Psoas muscle (tissue), 8 donors: ENCODE measurements at places on chromosomes 3 and 15.

- DNase-seq = peak; percentile 22
Measured at GRCh38 chr15:34582461-34583371, 735 bp downstream of the GOLGA8B start.

GRCh38 chr3:97822359-97822775 lies 556 bp downstream of the CRYBG3 start:
- peak; percentile 74 for DNase-seq

- no peak for DNase-seq
Measured at GRCh38 chr3:163914567-163914966, 1163.7 kb downstream of the SI start.

- DNase-seq = no peak
Measured at GRCh38 chr15:82017656-82018055, 28.2 kb downstream of the MEX3B start.

GRCh38 chr3:36643192-36643591 lies 121.2 kb downstream of the DCLK3 start:
- no peak for DNase-seq

GRCh38 chr15:88711806-88712205 lies 73.0 kb downstream of the ISG20 start:
- no peak for DNase-seq

- DNase-seq = no peak
Measured at GRCh38 chr15:88939486-88939806, 26.3 kb upstream of the MFGE8 start.

DNA sequence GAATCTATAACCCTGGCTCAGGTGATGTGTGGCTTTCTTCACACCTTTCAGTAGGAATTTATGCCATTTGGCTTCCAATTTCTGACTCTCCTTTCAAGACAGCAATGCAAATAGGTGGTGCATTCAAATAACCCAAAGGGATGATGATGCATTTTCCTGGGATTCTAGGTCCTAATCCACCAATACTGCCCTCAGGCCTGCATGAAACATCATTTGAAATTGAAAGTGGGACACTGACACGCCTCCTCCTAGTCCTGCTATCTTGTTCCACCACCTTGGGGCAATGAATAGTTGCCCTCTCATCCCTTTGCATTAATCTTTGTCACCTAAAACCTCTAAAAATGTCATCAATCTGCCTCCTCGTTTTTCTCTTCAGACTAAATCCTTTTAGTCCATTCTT lies 198.4 kb upstream of the ST8SIA2 start:
- no peak for DNase-seq

DNA sequence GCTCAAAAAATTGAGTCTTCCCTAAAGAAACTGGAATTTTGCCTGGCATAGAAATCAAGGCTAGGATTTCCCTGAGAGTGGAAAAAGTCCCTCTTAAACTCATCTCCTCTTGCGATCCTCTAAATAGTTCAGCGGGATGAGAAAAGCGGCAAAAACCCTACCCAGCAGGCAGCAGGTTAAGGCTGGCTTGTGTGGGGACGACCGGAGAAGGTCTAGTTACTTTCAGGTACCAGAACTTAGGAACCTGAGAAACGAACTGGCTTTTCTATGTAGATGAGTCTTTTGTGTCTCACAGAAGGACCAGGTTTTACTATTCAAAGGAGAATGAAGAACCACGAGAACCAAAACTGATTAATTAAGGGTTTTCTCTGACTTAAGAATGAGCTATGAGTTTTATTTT lies 523.7 kb upstream of the TGFBR2 start:
- DNase-seq = no peak

DNA sequence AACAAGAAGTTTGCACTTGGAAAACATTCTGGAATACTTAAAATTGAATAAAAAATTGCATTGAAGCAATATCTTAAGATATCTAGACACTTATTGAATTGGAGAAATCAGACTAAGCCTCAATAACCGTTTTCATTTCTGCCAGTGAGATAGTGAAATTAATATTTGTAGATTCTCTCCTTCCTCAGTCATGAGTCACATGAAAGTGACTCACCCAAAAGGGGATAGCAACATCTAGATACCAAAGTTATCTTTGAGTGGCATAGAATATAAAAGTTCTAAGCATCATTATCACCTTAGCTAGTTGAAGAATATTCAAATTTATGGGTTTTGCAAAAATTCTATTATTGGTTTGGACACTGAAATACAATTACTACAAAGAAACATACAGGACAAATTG lies 614.8 kb upstream of the ZNF717 start:
- DNase-seq = no peak

DNA sequence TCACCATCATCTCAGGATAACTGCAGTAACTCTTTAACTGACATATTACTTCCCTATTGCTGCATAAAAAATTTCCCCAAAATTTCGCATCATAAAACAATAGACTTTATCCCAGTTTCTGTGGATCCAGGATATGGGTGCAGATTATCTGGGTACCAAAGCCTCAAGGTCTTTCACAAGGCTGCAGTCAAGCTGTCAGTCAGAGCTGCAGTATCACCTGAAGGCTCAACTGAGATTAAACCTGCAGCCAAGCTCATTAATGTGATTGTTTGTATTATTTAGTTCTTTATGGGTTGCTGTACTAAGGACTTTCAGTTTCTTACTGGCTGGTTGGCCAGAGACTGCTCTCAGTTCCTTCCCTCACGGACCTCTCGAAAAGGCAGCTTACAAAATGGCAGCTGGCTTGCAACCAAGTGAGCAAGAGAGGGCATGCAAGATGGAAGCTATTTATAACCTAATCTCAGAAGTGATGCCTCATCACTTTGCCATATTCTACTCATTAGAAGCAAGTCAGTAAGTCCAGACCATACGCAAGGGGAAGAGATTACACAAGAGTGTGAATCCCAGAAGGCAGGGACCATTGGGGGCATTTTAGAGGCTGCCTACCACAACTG lies 54.9 kb downstream of the DCUN1D1 start:
- peak; percentile 82 for DNase-seq

DNA sequence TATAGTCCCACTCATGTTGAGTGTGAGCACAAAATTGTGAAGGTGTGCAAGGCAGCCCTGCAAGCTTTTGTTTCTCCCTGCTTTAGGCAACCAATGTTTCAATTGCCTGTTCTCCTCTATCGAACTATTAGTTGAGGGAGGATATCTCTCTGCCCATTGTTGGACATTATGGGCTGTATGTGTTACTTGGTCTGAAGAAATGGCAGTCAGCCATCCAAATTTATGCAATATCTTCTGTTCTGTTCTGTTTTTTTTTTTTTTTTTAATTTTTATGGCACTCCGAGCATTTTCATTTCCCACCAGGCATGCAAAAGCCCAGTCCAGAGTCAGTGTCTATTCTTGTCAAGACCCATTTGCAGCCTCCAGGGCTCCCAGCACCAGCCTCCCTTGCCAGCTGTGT lies 44.0 kb downstream of the ANAPC13 start:
- no peak for DNase-seq

- no peak for DNase-seq
Measured at GRCh38 chr3:109284071-109284470, 32.2 kb downstream of the DPPA2 start.

GRCh38 chr15:57388464-57388863 lies 12.2 kb downstream of the CGNL1 start:
- DNase-seq = no peak

DNA sequence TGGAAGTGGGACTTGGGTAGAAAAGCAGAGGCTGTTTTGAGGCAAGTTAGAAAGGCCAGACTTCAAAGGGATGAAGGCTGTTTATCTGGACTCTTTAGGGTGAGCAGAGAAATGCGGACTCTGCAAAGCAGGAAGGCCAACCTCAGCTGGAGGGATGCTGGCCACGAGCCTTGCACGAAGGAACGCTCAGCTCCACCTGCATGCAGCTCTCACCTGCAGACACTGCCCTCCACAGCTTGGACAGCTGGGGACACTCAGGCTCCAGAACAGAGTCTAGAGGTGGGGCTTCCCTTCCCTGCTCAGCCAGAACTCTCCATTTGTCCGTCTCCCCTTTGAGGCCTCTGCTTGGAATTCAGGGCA lies 229.7 kb downstream of the ADAMTS17 start:
- DNase-seq = no peak

DNA sequence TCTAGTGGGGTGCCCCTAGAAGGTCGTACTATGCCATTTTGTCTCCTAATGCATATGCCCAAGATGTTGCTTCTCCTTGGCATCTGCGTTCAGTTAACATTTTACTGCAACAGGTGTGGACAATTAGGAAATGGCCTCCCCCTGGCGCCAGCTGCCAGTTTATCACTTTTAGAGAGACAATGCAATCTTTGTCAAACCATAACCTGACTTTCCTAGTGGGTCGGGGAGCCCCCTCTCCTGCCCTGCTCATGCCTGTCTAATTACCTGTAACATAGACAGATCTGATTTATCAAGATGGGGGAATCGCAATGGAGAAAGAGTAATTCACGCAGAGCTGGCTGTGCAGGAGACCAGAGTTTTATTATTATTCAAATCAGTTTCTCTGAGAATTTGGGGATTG lies 353.7 kb upstream of the SGO1 start:
- DNase-seq = no peak

DNA sequence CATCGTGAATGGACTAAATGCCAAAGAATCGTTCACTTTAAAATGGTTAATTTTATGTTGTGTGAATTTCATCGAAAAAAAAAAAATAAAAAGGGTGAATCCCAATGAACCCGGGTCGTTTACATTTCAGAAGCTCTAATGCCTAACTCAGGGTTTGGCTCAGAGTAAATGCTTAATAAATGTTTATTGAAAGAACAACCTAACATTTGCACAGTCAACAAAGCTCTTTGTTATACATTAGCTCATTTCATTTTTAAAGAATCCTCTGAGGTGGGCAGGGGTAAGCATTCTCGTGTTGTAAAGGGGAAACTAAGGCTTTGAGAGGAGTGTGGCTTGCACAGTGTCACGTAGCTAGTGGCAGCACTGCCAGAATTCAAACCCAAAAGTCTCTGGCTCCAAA lies 109.5 kb downstream of the RPLP1 start:
- DNase-seq = no peak

DNA sequence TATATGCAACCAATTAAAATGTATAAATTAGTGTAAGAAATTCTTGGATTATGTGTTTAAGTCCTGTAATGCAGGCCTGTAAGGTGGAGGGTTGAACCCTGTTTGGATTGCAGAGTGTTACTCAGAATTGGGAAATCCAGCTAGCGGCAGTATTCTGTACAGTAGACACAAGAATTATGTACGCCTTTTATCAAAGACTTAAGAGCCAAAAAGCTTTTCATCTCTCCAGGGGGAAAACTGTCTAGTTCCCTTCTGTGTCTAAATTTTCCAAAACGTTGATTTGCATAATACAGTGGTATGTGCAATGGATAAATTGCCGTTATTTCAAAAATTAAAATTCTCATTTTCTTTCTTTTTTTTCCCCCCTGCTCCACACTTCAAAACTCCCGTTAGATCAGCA lies 65.4 kb upstream of the ACAD9 start:
- DNase-seq = no peak

DNA sequence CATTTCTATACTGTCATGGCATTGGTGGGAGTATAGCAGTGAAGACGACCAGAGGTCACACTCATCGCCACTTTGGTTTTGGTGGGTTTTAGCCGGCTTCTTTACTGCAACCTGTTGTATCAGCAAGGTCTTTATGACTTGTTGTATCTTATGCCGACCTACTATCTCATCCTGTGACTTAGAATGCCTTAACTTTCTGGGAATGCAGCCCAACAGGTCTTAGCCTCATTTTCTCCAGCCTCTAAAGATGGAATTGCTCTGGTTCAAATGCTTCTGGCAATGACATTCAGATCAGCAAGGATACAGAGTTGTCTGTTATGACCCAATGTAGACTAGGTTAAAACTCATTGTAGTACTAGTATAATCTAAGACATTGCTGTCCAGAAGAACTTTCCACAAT lies 54.9 kb upstream of the LRTM1 start:
- no peak for DNase-seq
